ENCODE measurements at places on chromosomes 11 and 22.

- DNase-seq = no peak
Measured at GRCh38 chr11:19848219-19848618, 135.6 kb downstream of the NAV2 start.

GRCh38 chr11:70247042-70247709 is 23.3 kb upstream of the PPFIA1 start:
- no peak for DNase-seq

DNA sequence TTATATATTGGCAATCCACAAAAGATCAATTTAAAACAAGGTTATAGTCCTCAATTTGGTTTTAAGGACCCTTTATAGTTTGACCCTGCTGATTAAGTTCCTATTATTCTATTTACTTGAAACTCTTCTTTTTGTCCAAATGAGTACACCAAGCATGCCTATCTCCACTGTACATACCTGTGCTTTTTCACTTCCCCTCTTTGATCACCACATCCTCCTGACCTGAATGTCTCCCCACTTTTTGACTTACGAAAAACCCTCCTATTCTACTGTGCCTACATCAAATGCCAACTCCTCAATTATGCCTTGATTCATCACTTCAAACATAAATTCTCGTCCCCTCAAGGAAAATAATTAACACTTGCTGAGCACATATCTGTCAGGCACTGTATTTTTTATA is 113.5 kb downstream of the SOX6 start:
- DNase-seq = no peak

DNA sequence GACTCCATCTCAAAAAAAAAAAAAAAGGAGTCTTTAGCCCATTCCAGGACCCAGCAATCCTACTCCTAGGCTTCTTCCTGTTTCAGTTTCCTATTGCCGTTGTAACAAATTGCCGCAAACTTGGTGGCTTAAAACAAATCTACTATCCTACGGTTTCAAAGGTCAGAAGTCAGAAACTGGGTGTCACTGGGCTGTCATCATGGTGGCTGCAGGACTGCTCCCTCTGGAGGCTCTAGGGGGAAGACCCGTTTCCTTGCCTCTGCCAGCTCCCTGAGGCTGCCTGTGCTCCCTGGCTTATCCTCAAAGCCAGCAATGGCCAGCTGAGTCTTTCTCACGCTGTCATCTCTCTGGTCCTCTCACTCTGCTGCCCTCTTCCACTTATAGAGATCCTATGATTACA is 8.7 kb upstream of the DAGLA start:
- no peak for DNase-seq

GRCh38 chr11:64757549-64758329 is 2.0 kb downstream of the PYGM start:
- no peak for DNase-seq

- DNase-seq = peak; percentile 17
Measured at GRCh38 chr11:60280412-60280811, at the start of gene MS4A4A. MS4A4A (plus strand) TSS chr11:60280666; CDS start chr11:60280676, 10 bp downstream.

GRCh38 chr11:97786961-97787360 is 1233.8 kb upstream of the CNTN5 start:
- no peak for DNase-seq

DNA sequence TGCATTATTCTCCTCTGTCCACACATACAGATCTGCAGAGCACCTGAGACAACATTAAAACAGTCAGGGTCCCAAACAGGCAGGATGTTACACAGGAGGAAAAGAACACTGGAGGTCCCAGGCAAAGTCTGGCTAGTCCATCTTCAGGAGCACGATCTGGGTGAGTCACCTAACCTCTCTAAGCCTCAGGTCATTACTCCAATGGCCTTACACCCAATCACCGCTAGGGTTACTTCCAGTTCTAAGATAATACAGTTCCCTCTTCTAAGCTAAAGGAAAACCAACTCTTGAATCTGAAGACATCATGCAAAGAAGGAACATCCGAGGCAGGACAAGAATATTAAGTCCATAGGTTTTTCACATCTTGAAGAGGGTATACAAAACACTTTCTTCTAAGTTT is 24.5 kb downstream of the ASCC2 start:
- DNase-seq = no peak

DNA sequence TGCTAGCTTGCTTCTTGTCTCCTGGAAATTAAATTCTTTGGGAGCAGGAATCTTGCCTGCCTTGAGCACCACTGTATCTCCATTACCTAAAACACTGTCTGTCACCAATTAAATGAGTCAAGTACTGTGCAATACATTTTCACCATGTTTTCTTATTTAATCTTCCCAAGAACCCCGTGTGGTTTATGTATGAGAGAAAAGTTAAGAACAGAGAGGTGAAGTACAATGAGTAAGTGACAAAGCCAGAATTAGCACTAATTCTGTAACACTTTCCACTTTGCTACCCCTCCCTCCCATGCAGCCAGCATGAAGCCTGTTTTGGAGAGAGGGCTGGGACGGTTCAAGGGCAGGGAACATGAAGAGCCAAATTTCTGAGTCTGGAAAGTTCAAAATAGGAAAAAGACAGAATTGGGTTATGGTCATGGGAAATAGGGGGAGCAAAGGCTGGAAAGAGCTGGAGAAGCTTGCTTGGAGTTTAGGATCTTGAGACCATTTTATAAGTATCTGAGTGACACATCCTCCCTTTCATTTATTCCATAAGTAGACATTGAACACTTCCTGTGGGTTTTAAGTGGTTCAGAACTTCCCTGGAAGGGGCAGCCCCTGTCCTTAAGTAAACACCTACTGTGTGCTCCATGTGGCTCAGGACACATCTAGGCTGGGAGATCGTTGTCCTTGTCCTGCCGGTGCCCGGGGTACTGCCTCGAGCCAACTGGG is 60.5 kb upstream of the CHST1 start:
- no peak for DNase-seq

DNA sequence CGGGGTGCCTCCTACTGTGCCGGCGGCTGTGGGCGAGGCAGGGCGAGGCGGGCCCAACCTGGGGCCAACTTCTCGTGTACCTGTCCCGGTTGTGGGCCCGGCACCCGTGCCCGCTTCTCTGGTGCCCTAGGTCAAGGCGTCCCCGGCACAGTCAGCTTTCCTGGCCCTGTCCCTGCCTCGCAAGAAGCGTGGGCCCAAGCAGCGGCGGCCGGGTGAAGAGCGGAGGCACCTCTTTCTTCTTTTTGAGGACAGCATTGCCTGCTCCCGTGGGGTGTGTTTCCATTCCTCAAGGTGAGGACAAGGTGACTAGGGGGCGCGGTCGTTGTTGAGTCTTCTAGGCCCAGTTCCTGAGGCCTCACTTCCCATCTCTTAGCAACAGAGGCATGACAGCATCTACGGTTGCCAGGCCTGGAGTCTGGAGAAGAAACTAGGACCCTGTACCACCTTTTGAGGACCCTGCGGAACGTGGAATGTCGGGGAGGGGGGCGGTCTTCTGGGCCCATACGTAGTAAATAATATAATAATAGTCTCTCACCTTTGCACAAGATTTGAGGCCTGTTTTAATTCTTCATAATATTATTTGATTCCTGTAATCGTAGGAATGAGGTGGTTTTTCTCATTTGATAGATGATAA is 418 bp downstream of the ACO2 start:
- DNase-seq = no peak

GRCh38 chr22:26090821-26091220 is 78.4 kb upstream of the SEZ6L start:
- no peak for DNase-seq

DNA sequence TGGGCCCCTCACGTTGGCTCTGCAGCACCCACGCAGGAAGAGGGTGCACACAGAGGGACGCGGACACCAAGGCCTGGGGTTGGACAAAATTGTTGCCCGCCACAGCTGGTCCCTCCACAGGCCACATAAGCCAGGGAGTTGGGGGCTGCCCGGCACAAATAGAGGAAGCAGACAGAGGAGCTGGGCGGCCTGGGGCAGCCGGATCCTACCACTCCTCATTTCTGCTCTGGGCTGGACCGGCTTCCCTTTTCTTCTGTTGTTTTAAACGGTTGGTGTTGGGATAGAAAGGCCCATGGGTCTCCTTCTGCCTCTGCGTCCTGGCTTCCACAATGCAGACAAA is 36.4 kb upstream of the LINC01488 start:
- DNase-seq = no peak

DNA sequence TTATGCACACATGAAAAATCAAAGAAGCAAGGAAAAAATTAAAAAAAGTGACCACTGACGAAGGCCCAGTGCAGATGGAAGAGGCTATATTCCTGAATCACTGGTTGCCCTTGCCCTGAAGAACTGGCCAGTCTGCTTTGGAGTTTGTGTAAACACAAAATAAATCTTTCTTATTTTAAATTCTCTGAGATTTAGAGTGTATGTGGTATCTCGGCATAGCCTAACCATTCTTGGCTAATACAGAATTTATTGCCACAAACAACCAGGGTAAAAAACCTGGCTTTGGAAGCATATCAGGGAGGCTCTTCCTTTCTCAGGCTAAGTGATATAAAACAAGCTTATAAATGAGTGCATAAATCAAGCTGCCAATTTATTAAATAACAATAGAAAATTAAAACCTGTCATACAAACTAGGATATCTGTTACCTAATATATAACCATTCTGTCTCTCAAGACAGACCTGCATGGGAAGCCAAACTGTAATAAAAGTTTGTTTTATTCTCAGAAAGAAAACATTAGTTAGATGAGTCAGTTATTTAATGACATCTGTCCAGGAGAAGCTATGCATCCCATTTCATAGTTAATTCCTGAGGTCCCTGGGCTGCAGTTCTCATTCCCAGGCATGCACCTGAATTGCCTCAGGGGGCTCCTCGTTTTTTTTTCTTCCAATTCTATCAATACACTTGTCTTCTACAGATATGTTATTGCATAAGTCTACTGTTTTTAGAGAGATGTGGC is 6.1 kb upstream of the TMEM135 start:
- DNase-seq = no peak

GRCh38 chr22:17927062-17927461 is 97.3 kb downstream of the MICAL3 start:
- DNase-seq = no peak

GRCh38 chr22:23908587-23909205 is 14.5 kb downstream of the MIF start:
- no peak for DNase-seq

GRCh38 chr11:26974996-26975395 is 18.9 kb upstream of the FIBIN start:
- no peak for DNase-seq

GRCh38 chr11:460331-461199 is 10.5 kb downstream of the PTDSS2 start:
- DNase-seq = no peak

DNA sequence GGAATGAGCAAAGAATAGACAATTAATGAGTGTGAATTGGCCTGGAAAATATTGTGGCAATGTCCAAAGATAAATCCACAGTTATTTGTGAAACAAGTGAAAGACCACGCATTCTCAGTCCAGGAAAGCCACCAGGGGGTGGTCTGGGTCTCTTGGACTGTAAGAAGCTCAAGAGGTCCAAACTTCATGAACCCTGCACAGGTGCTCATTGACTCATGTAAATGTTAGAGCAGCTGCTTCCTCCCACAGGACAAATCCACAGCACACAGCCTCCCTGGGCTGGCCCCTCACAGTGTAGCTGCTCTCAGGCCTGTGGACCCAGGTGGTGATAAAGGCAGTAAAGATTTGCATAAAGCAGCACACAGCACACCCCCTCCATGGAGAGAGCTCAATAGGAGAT is 114.0 kb downstream of the ZNF280B start:
- no peak for DNase-seq

DNA sequence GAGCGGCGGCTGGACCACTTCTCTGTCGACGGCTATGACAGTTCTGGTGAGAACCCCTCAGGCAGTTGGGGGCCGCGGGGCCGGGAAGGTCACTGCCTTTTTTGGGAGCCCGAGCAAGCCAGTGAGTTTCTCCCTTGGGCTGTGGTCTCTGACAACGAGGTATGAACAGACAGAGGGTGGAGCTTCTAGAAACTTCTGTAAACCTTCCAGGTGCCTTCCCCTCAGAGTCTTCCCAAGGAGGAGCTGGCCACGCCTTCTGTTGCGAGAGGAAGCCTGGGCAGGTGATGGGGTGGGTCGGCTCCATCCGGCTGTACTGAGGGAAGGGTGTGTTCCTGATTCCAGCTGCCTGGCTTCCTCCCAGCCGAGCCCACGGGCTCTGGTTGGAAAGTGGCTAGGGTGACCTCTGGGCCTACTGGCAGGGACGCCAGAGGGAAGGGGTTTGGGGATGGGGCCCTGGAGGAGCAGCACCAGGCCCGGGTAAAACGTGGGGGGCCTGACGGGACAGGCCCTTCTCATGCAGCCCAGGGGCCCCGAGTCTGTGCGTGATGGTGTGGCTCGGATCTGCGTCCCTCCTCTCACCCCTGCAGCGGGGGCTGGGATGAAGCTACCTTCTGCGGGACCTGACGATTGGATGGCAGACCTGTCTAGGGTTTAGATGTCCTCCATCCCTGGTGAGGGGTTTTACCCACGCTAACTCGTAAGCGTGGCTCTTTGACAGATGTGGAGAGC is 110.8 kb downstream of the KCNQ1OT1 start:
- DNase-seq = no peak

GRCh38 chr22:22770280-22770871 is 117.2 kb upstream of the IGLL5 start:
- peak; percentile 10 for DNase-seq

- no peak for DNase-seq
Measured at GRCh38 chr11:1796413-1797011, 32.8 kb upstream of the CTSD start.

GRCh38 chr11:7577291-7578190 is 63.7 kb downstream of the PPFIBP2 start:
- peak; percentile 60 for DNase-seq

DNA sequence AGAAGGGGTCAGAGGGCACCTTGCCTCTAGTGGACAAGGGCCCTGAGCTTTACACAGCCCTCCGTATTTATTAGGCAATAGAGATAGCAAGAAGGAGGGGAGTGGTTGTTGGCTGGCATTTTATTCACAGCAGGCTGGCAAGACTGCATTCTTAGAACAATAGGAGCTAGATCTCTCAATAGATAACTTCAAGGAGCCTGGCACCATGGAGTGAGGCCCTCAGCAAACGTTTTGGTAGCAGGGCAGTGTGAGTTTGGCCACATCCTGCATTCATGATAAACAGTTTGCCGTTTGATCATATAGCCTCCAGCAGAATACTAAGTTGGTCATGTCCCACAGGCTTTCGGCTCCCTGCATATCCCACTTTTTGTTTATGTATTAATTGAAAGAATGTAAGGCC is 31.6 kb downstream of the OR10A6 start:
- DNase-seq = no peak

- DNase-seq = no peak
Measured at GRCh38 chr11:119337581-119338317, 2.9 kb downstream of the C1QTNF5 start.

DNA sequence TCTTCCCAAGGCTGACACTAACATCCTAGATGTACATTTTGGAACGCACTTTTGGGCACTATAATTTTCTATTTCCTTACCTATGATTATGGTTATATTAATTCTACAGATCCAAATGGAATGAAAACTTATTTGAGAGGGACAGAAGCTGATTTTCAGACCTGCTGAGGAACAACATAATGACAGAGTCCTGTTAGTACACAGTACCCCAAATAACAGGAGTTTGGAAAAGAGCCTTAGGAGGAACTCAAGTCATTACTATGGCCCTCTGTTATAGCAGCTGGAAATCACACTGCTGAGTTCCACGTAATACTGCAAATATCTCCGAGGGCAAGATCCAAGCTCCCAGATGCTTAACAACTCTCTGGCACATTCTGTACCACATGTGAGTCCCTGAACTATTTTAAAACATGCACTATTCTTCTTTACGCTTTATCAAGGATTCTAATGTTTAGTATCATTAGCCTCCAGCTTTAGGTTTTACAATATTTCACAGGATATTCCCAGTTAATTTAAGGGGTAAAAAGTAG is 1027.7 kb upstream of the CCDC90B start:
- no peak for DNase-seq
